Activated CD4-positive, alpha-beta T cell treated with anti-CD3 and anti-CD28 coated beads, Interleukin-2, amount 10 ng/mL, durations not matched to agents 7 days and 5 days (primary cell): ENCODE measurements at places on chromosomes 7 and 10.

- DNase-seq: no peak
Measured at GRCh38 chr10:21760332-21760731, 226.3 kb downstream of the MLLT10 start.

DNA sequence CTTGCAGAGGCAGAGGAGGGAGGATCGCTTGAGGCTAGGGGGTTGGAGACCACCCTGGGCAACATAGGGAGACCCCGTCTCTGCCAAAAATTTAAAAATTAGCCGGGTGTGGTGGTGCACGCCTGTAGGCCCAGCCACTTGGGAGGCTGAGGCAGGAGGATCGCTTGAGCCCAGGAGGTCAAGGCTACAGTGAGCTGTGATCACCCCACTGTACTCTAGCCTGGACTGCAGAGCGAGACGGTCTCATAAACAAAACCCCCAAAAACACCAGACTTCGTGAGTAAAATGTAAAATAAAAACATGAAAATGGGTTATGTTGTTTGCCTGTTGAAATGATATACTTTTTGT is 699 bp downstream of the LHPP start:
- no peak for DNase-seq

- DNase-seq: no peak
Measured at GRCh38 chr10:112359606-112360307, 14.2 kb upstream of the ACSL5 start.

DNA sequence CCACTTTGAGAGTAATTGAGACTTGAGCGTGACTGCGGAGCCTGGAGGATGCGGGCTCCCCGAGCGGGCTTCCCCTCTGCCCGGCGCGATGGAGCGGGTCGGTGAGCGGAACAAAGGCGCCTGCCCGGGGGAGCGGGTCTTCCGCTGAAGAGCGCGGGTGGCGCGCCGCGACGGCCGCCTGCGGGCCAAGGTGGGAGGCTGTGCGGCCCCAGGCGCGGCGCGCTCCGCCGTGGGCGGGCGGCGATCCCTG is at the start of gene GALNT17:
Gene GALNT17, plus strand, starts transcription at position 18 of the 250 bp plus-strand sequence.
- no peak for DNase-seq

DNA sequence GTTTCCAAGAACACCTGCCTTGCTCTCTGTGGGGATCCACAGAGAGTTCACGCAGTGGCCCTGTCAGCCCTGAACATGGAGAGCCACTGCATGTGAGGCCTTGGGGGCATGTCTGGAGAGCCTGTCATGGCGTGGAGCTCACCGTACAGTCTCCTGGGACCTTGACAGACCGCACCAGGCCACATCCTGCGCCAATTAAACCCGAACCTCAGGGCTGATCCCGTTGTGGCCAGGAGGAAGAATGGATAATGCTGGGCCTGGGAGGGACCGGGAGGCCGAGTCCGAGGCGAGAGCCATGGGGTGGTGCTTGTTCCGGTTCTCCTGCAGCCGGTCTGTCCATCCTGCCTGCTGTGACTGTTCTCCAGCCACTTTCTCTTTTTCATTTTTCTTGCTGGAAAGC is 68.7 kb downstream of the DNAJB6 start:
- no peak for DNase-seq

GRCh38 chr10:5776136-5776880 is 36.9 kb downstream of the GDI2 start:
- no peak for DNase-seq

DNA sequence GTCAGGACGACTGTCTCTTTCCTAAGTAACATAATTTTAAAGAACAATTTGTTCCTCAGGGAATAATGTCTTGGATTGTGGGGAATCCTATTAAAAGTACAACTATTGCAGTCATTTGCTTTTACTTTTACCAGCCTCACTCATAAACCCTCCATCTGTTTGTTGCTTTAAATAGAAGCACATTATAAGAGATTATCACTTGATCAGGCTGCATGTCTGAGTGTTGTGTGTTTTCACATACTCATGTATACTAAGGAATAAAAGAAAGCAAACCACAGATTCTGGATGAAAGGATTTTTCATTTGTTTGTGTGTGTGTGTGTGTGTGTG is 1077.8 kb downstream of the KCNMA1 start:
- DNase-seq: no peak

DNA sequence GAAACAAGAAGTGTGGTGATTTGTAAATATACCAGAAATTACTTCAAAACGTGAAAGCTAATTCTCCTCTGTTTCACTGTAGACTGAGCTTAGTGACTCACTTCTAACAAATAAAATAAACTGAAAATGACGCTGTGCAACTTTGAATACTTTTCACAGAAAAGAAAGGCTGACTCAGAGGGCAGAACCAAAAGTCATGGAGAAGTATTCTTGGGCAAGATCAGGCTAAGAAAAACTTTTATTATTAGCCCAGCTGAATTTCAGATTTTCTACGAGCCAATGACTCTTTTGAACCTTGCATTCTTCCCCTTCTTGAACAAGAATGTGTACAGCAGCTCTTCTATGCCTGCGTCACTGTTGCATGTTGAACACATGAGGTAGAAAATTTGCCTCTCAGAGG is 527.3 kb upstream of the GHITM start:
- DNase-seq: no peak

- DNase-seq: no peak
Measured at GRCh38 chr7:132367795-132368194, 208.5 kb downstream of the PLXNA4 start.

DNA sequence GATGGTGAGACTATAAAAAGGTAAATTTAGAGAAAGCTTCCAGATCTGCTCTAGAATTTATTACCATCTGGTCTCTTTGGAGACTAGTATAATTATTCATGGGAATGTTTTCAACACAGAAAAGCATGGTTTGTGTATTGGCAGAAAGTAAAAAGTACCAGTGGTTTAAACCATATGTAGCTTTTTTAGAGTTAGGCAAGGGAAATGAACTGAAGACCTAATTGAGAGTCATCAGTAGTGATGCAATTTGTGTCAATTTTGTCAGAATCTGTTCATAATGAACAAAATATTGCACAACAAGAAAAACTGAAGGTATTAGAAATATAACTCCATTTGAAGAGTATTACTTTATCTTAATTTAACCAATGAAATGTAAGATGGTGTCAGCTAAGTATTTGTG is 181.4 kb downstream of the ADK start:
- DNase-seq: no peak

GRCh38 chr10:43734716-43735115 is 86.0 kb upstream of the ZNF32 start:
- DNase-seq: no peak

DNA sequence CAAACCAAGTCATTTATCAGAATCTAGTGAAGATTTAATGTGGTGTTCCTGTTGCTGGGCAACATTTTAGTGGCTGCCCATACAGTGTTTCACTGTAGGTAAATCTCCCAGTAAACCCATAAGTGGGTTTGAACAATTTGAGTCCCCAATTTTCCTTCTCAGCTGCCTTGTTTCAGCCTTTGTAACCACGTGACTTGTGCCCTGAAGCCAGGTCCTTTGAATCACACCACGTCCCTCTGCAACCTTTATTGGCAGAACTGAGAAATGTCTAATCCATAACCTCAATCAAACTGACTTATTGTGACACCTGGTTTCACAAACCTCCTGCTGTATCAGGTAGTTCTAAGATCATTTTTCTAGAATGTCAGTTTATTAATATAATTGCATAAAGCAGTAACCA is 30.1 kb downstream of the SND1 start:
- no peak for DNase-seq

DNA sequence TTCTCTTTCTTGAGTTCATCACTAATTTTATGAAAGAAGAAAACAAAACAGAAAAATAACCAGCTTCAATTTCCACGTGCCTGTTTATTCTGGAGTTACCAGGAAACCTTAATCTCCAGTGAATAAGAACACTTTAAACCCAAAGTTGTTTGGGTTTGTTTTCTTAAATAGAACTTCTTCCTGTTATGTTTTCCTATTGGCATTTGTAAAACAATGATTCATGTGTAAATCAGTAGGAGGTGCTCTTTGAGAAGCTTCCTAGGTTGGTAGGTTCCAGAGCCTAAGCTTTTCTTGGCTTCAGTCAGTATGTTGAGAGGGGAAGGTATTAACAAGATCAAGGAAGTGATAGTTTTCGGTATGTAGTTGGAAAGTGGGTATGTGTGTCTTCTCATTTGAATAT is 119.0 kb downstream of the BICC1 start:
- DNase-seq: no peak

DNA sequence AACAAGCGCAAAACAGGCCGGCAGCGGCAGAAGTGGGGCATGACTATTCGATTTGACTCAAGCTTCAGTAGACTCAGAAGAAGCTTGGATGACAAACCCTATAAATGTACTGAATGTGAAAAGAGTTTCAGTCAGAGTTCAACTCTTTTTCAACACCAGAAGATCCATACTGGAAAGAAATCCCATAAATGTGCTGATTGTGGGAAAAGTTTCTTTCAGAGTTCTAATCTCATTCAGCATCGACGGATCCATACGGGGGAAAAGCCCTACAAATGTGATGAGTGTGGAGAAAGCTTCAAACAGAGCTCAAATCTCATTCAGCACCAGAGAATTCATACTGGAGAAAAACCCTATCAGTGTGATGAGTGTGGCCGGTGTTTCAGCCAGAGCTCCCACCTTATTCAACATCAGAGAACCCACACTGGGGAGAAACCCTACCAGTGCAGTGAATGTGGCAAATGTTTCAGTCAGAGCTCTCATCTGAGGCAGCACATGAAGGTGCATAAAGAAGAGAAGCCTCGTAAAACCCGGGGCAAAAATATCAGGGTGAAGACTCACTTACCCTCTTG is 2.8 kb downstream of the ZNF22 start:
- DNase-seq: no peak

DNA sequence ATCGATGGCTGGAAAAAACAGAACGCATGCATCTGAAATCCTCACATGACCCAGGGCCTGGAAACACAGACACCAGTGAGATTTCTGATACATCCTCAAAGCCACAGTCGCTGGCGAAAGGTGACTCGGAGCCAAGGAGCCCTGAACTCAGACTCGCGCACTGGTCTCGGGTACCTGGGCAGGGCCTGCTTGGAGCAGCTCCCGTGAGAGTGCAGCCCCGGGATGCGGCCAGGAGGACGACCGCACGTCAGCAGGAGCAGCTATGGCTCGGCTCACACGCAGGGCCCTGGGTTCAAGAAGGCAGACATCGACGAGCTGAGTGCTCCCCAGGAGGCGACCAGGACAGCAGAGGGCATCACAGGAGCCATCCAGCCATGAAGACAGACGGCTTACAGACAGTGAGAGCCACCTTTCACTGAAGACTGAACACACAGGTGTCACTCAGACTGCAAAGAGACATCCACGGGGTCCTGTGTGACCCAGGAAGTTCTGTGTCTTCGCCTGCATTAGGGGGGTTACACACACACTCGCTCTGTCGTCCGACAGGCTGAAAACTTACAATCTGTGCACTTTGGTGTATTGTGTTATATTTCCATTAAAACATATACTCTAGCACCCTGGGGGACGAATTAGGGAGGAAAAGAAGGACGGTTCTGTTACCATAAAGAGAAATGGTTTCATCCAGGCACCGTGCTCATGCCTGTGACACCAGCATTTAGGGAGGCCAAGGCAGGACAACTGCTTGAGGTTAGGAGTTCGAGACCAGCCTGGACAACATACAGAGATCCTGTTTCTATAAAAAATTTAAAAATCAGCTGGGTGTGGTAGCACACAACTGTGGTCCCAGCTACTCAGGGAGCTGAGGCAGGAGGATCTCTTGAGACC is 227.7 kb downstream of the MAD1L1 start:
- no peak for DNase-seq

GRCh38 chr7:129804890-129805719 is 147.7 kb downstream of the UBE2H start:
- no peak for DNase-seq

DNA sequence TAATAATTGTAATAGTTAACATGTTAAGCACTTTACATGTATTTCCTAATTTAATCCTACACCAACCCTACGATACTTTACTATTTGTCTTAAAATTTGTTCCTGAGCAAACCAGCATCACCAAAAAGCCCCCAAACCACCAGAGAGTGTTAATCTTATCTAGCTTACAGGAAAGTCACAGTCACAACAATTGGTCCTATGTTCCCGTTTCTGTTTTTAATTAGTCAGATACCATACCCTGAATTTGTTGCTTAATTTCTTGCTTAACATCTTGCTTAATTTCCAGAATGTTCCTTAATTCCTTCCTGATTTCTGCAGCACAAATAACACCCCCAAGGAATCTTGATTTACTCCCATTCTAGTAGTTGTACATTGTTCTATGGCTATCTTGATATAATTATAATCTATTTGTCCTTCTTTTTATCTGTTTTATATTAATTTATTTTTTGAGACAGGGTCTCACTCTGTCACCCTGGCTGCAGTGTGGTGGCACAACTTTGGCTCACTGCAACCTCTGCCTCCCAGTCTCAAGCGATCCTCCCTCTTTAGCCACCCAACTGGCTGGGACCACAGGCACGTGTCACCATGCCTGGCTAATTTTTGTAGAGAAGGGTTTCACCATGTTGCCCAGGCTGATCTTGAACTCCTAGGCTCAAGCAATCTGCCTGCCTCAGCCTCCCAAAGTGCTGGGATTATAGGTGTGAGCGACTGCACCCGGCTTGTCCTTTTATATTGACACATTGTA is 6.6 kb upstream of the PDSS1 start:
- DNase-seq: no peak

DNA sequence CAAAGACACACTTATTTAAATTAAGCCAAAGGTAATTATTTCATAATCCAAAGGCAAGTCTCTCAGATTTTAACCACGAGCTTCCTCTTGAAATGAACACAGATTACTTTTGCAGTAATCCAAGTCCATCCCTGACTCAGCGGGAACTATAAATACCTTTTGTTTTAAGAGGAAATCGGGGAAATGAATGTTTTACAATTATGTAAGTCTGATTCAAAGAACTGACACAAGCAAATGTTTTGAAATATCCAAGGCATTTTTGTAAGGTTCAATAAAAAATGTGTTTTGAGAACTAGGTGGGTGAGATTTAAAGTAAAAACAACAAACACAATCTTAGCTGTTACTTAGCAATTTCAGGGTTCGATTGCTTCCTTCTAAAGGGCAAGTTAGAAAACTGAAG is 179.8 kb upstream of the ASAH2 start:
- no peak for DNase-seq

DNA sequence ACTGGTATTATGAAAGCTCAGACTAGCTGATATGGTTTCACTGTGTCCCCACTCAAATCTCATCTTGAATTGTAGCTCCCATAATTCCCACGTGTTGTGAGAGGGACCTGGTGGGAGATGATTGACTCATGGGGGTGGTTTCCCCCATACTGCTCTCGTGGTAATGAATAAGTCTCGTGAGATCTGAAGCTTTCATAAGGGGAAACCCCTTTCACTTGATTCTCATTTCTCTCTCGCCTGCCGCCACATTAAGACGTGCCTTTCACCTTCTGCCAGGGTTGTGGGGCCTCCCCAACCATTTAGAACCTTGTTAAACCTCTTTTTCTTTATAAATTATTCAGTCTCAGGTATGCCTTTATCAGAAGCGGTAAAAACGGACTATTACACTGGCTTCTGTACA is 40.3 kb downstream of the COL13A1 start:
- DNase-seq: no peak

- no peak for DNase-seq
Measured at GRCh38 chr7:91266689-91267090, 2.5 kb downstream of the FZD1 start.
